ENCODE measurements at places on chromosomes 13 and 19.

GRCh38 chr19:6352381-6353165 lies 8.8 kb upstream of the CLPP start:
- no peak for ATAC-seq

GRCh38 chr13:27280009-27280656 lies 9.5 kb downstream of the RASL11A start:
- no peak for ATAC-seq

DNA sequence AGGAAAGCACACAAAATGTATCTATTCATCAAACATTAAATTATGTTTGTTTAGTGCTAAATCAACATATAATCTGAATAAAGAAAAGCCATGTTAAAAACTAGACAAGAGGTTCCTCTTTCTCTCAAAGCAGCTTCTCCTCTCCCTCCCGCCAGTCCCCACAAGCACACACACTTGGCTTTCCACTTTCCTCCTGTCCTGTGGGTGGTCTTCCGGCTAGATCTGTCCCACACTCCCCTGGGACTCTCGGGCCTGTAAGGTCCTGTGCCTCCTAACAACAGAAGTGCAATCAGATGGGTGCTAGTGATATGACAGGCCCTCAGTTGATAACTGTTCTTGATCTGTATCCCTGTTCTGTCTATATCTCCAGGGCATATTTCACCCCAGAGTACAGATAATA lies 45.6 kb upstream of the RAP2A start:
- no peak for ATAC-seq

GRCh38 chr19:2806736-2807378 lies 12.8 kb upstream of the ZNF554 start:
- no peak for ATAC-seq

DNA sequence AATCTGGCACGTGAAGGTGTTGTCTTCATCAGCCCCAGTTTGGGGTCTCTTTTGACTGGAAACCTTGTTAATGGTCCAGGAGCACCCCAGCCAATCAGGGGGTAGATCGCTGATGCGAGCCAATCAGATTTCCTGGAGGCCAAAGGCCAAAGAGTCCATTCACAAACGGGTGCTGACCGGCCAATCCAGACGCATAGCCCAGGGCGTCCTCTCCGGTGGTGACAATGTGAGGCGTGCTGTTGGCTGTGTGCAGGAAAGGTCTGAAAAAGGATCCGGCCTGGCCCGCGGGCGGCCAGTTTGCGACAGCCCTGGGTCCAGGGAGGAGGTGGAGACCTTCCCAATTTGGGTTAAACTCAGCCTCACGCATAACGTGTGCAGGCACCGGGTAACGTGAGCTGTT lies 3.1 kb downstream of the MAST3 start:
- ATAC-seq: no peak

- no peak for ATAC-seq
Observed at GRCh38 chr19:10299545-10300458, 9.8 kb downstream of the ZGLP1 start.

DNA sequence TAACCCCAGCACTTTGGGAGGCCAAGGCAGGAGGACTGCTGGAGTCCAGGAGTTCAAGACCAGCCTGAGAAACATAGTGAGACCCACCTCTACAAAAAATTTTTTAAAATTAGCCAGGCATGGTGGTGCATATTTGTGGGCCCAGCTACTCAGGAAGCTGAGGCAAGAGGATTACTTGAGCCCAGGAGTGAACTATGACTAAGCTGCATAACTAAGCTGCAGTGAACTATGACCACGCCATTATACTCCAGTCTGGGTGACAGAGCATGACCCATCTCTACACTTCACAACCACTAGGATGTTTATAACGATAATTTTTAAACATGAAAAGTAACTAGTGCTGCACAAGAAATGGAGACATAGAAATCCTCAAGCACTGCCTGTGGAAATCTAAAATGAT lies 352.7 kb upstream of the SGCG start:
- no peak for ATAC-seq

GRCh38 chr19:33345163-33345562 lies 28.3 kb upstream of the CEBPG start:
- no peak for ATAC-seq

DNA sequence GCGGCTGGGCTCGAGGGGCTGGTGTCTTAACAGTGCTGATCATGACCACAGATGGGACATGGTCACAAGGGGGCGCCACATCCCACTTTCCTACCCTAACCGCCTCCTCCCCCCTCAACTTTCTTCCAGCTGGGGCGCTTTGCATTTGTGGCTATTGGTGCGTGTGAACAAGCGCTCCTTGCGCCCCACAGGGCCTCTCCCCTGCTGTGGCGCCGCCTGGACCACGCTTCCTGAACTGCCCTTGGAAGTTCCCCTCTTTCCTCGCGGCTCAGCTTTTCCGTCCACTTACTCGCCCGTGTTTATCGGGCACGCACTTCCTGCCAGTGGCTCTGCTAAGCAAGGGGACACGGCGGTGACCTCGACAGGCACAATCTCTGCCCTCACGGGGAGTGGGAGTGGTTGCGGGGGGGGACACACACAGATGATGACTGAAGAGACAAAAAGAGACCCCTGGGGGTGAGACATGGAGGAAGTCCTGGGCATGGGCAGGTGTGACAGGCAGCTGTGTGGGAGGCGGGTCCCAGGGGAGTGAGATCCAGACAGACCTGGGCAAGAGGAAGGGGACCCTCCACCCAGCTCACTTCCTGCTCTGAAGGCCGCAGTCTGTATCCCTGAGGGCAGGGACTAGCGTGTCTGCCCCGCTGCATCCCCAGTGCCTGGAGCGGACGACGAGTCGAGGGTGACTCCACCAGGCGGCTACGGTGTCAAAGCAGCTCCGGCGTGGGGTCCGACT lies 40.3 kb downstream of the ZNF787 start:
- peak; percentile 67 for ATAC-seq

DNA sequence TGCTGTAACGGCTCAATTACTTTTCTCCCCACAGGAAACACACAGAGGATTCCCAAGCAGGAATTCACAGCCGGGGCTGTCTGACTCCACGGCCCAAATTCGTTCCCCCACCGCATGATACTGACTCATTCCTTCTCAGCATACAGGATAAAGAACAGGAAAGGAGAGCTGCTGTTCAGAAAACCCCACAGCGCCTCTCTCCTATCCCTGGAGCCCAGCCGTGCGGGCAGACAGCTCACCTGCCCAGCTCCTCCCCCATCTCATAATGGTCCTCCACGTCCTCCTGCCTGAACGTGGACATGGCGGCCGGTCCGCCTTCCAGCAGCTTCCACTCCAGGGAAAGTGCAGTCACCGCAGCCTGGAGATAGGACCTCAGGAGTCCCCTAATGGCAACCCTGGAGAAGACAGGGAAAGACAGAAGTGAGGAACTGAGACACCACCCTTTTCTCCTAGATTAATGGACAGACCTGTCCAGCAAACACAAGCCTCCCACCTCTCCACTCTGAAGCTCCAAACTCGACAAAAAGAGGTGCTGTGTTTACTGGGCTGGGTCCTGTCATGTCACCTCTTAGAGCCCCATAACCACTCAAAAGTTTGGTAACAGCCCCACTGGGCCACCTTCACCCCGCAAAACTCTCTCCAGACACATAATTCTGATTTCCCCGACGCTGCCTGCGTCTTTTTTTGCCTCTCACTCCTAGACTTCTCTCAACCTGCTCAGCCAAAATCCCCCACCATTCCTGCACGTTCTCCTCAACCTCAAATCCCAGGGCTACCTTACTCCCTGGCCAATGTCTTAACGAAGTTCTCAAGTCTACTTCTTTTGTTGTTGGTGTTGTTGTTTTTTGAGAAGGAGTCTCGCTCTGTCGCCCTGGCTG lies 1.2 kb downstream of the DAPK3 start:
- ATAC-seq: peak; percentile 20

GRCh38 chr19:13881692-13882418 lies 4.9 kb downstream of the NANOS3 start:
- ATAC-seq: no peak

DNA sequence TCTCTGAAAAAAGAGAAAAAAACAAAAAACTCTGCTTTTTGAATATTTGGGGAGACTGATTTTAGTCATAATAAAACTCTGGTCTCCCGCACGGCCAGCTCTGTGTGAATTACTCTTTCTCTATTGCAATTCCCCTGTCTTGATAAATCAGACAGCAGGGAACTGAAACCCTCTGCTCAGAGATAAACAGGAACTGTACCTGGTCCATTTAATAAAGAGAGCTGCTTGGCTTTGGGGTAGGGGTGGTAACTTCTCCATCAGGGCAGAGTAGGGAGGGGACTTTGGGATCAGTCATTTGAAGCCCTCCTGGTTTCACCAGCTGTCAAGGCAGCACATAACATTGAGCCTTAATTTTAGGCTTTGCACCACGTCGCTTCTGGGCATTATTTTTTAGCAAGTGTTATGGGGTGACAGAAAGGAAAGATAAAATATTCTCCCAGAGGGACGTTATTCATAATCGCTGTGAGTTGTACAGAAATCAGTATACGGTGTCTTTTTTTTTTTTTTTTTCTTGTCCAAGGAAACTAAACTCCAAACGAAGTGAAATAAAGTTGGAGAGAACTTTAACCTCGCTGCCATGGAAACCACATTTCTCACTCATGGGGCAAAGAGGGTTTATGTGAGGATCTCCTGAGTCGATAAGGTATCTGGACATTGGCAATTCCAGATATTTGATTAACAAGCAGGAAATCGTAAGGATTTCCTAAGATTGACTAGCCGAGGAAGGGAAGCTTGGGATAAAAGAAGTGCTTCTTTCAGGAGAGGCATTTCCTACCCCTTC lies 99.0 kb upstream of the MRI1 start:
- no peak for ATAC-seq

DNA sequence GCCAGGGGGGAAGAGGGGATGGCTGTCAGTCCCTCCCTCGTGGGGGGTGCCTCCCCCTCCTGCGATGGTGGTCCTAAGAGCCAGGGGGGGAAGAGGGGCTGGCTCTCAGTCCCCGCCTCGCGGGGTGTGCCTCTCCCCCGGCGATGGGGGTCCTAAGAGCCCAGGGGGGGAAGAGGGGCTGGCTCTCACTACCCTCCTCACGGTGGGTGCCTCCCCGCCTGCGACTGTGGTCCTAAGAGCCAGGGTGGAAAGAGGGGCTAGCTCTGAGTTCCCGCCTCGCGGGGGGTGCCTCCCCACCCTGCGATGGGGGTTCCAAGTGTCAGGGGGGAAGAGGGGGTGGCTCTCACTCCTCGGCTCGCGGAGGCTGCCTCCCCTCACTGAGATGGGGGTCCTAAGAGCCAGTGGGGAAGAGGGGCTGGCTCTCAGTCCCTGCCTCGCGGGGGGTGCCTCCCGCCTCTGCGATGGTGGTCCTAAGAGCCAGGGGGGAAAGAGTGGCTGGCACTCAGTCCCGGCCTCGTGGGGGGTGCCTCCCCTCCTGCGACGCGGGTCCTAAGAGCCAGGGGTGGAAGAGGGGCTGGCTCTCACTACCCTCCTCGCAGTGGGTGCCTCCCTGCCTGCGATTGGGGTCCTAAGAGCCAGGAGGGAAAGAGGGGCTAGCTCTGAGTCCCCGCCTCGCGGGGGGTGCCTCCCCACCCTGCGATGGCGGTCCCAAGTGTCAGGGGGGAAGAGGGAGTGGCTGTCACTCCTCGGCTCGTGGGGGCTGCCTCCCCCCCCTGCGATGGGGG lies 2325.6 kb upstream of the PCDH20 start:
- ATAC-seq: no peak

DNA sequence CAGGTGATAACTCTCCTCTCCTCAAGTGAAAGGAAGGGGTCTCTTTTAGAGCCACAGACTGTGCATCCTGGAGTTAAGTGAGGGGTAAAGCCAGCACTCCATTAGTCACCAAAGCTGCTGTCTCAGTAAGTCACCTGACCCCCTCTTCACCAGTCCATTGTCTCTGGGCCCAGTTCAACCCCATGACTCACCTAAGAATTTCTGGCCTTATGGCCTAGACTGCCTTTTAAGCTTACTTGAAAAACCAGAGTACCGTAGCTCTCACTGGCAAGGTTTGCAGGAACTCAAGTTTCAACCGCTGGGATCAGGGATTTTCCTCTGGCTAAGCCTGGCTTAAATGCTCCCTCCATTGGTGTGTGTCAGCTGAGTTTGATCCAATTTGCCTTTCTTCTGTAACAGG lies 23.4 kb upstream of the EID2 start:
- no peak for ATAC-seq

DNA sequence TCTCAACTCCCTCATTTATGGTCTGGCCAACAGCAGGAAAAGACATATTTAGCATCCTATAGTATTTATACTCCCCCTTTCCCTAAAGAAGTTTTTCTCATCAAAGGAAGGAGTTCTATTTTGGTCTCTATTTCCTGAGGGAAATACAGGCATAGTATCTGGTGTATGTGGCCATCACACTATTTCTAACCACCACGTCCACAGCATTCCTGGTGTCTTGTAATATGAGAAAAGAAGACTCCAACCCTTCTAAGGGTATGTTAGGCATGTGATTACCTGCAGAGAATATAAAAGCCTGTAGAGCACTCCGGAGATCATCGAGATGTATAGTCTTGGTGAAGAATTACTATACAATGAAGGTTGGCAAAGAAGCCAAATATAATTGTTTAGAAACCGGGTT lies 137.4 kb downstream of the VWA8 start:
- ATAC-seq: no peak

DNA sequence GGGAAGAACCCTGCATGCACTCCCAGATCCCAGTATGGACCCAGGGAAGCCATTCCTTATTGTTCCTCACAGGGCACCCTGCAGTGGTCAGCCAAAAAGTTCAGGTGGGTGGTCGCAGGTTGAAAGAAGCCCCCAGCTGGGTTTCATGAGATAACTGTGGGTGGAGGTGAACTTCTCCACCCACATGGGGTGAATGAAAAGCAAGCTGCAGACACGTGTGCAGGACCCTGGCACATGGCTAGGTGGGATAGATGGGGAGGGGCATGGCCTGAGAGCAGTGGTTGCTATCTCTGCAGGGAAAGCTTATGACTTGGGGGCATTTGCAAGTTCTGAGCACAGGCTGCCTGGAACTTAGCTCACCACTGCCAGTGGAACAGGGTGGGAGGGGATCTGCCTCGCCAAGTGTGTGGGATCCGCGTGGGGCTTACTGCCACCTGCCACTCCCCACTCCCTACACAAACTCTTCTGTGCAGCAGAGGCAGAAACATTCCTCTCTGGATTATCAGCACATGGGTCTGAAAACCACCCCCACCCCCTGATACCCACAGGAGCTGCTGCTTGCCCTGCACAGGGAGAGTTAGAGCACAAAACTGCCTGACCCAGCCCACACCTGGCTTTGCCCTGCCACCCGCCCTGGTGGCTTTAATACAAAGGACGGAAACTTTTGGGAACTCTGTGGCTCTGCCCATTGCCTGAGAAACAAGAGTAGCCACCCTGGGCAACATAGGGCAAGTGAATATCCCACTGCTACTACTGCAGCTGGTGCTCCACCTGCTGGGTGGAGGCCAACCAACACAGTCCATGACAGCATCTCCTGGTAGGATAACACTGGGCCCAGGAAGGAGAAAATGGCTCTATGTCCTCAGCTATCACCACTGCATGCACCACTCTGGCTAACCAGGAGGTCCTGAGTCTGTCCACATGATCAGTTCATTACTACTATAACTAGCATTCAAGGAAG lies 24.4 kb downstream of the PLA2G4C start:
- ATAC-seq: no peak
